Activated CD4-positive, alpha-beta T cell treated with anti-CD3 and anti-CD28 coated beads for 36 hours (primary cell): ENCODE measurements at places on chromosomes 16 and 17. TPM values are rescaled to one million over a fixed set of nuclear protein-coding genes. Genes with fewer than 3 reads are reported as not detected.
A peak's percentile ranks its signal among the peaks of the same experiment; 100 is the strongest.

- H3K36me3 ChIP-seq = peaks cover 9% of the 10 kb centered on the region
- DNase-seq = peak; percentile 74
- H3K27ac ChIP-seq = peak overlapping the region; percentile 96
- H3K4me3 ChIP-seq = peak overlapping the region; percentile 88
These were observed 674 bp downstream of the C17orf75 start for GRCh38 chr17:32341141-32341856.

- DNase-seq = no peak
- no peaks in the 10 kb centered on the region for H3K36me3 ChIP-seq
- no peak overlapping the region for H3K27ac ChIP-seq
- no peaks in the 10 kb centered on the region for H3K4me1 ChIP-seq
- H3K4me3 ChIP-seq = no peak overlapping the region
- H3K27me3 ChIP-seq = peaks cover 13% of the 10 kb centered on the region
These were observed 49.4 kb downstream of the CCDC42 start for GRCh38 chr17:8695241-8695640.

- no peaks in the 10 kb centered on the region for H3K36me3 ChIP-seq
- H3K27ac ChIP-seq = no peak overlapping the region
- no peak overlapping the region for H3K4me3 ChIP-seq
These were observed 155.0 kb upstream of the SALL1 start for GRCh38 chr16:51306116-51306515.

The SMPD3 gene
- total RNA-seq = 0.07 TPM

- no peaks in the 10 kb centered on the region for H3K27me3 ChIP-seq
- H3K36me3 ChIP-seq = no peaks in the 10 kb centered on the region
- H3K4me3 ChIP-seq = no peak overlapping the region
- no peak overlapping the region for H3K27ac ChIP-seq
- DNase-seq = no peak
These were observed 94.4 kb downstream of the HS3ST3B1 start for GRCh38 chr17:14395255-14395654.

DNA sequence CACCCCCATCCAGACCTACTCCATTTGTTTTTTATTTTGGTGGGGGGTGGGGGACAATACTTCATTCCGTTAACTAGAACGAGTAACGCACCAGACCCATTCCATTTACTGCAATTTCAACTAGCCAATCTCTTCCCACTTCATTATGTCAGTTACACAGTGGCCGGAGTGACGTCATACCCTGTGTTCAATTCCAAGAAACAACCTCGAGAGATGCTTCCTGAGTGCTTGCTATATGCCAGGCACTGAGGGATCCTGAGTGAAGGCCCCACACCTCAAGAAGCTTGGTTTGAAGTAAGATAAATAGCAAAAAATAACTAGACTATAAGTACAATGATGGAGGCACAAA lies 9.1 kb upstream of the SIAH1 start:
- H3K27ac ChIP-seq = peak overlapping the region; percentile 71
- DNase-seq = no peak
- H3K4me3 ChIP-seq = no peak overlapping the region

- no peak overlapping the region for H3K27ac ChIP-seq
- no peak for DNase-seq
- no peak overlapping the region for H3K4me3 ChIP-seq
- no peaks in the 10 kb centered on the region for H3K36me3 ChIP-seq
These were observed 93.6 kb upstream of the DYNLRB2 start for GRCh38 chr16:80447241-80447640.

DNA sequence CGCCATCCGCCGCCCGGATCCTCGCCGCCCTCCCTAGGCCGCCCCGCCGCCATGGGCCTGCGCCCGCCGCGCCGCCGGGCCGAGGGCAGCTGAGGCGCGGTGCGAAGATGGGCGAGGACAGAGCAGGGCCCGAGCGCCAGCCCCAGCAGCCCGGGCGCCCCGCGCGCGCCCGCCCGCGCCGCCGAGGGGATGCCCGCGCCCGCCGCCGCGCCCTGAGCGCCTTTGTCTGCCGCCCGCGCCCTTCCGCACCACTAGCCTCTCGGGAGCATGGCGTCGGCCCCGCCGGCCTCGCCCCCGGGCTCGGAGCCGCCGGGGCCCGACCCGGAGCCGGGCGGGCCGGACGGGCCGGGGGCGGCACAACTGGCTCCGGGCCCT lies 278 bp downstream of the RAB11FIP3 start:
- no peak for DNase-seq
- peaks cover 30% of the 10 kb centered on the region for H3K4me1 ChIP-seq
- peak overlapping the region; percentile 74 for H3K4me3 ChIP-seq
- H3K27ac ChIP-seq = no peak overlapping the region

The GINS2 gene
- total RNA-seq = 86.4 TPM

DNA sequence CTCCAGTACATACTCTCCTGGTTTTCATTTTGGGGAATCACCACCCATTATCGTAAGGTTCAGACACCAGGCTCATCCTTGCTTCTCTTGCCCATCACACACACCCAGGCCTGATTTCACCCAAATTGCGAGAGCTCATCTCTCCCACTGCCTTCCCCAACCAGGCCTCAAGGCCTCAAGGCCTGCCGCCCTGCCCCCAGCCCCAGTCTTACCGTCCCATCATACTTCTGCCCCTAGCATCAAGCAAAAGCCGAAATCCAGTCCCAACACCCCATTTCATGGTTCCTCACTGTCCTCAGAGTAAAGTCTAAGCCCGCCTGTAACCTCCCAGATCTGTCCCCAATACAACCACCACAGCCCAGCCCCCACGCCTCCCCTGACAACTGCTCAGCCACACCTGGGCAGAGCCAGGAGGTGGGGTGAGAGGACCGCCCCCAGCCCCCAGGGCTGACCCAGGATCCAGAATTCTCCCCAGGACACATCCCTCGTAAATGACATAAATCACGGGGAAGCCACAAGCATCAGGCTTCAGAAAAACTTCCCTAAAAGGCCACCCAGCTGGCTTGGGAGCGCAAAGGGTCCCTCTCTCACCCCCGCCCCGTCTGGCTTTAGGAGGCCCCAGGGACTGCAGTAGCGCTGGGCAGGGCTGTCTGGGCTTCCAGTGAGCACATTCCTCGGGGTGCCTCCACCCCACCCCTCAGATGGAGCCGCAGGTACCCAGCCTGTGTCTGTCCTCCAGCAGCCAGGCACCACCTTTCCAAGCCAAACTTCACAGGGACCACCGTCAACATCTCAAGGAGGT lies 9.6 kb upstream of the P2RX1 start:
- no peak overlapping the region for H3K4me3 ChIP-seq
- no peaks in the 10 kb centered on the region for H3K4me1 ChIP-seq

The SLC13A2 gene
- total RNA-seq = not detected

The TMC8 gene
- 123 TPM for total RNA-seq

DNA sequence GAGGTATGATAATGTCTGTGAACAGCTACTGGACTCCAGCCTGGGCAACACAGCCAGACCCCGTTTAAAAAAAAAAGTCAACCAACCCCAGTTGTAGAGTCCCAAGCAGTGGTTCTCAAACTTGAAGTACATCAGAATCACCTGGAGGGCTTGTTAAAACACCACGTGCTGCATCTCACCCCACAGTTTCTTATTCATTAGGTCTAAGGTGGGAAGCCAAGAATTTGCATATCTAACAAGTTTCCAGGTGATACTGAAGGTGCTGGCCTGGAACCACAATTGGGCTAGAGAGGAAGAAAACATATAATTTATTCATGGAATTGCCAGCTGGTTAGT lies 6.7 kb upstream of the MSL1 start:
- H3K27me3 ChIP-seq = no peaks in the 10 kb centered on the region
- no peak for DNase-seq
- H3K4me1 ChIP-seq = peaks cover 39% of the 10 kb centered on the region
- no peak overlapping the region for H3K4me3 ChIP-seq

DNA sequence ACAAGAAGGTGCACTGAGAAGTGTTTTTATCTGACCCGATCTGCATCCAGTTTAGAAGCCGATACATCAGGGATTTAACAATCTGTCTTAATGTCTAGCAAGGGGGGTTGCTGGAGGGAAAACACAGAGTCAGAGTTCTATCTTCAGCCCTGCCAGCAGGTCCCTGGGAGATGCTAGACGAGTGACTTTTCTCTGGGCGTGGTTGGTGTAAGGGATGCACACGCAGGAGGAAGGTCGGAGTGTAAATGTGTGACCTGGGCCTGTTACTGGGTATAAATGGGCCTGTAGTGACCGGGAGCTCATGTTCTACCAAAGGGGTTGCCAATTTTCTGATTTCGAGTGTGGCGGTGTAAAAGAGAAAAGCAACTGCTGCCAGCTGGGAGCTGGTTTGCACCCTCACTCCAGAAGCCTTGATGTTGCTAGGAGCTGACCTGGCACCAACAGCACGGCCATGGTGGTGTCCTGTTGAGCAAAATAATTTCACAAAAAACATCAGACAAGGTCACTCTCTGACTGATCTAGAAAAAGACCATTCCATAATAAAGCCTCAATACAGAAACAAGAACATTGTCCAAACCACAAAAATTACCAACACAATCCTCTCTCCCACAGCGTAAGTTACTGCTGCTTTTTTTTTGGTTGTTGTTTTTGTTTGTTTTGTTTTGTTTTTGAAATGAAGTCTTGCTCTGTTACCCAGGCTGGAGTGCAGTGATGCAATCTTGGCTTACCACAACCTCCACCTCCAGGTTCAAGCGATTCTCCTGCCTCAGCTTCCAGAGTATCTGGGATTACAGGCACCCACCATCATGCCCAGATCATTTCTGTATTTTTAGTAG lies 1.3 kb upstream of the KCTD13 start:
- H3K27ac ChIP-seq = peak overlapping the region; percentile 95
- peaks cover 14% of the 10 kb centered on the region for H3K36me3 ChIP-seq
- peak overlapping the region; percentile 82 for H3K4me3 ChIP-seq
- no peak for DNase-seq
- H3K4me1 ChIP-seq = peaks cover 32% of the 10 kb centered on the region

The TBC1D3D gene
- total RNA-seq = 6.4 TPM
